ENCODE measurements at places on chromosomes 2 and 18. TPM values are rescaled to one million over a fixed set of nuclear protein-coding genes. Genes with fewer than 3 reads are reported as not detected.

ZNF892 gene
- total RNA-seq: 4.8 TPM

PTH2R gene
- total RNA-seq: 0.14 TPM

DNA sequence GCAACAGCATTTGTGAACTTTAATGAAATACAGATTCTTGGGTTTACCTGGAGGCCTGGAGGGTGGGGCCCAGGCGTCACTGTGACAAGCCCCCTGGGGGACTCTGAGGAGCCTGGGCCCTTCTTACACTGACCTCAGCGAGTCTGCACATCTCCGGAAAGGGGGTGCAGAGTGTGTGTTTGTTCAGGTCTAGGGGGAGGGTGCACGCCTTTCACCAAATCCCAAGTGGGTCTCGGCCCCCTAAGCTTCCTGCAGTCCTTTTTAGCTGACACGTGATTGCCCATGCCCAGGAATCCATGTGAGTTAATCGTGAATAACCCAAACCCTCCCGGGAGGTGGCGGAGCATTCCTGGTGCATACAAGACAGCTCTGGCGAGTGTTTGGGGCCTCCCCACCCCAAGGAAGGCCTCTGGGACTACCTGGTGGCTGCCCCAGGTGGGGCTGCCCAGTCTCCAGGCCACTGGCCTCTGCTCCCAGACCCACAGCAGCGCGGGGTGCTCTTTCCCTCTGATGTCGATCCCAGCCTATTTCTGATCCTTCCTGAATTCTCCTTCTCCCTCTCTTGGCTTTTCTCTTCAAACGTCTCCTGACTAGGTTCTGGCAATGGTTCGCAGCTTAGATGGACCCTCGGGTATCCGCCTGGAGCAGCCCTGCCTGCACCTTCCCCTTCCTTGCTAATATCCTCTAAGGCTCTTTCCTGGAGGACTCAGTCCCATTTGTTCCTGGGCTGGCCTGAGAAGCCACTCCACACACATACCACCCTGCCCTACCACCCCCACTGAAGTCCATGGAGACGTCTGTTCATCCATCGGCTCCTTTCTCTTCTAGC is 10.0 kb downstream of the NGEF start:
- H3K4me3 ChIP-seq: no peak overlapping the region
- H3K27me3 ChIP-seq: peaks cover 4% of the 10 kb centered on the region
- no peaks in the 10 kb centered on the region for H3K36me3 ChIP-seq
- no peaks in the 10 kb centered on the region for H3K4me1 ChIP-seq

DNA sequence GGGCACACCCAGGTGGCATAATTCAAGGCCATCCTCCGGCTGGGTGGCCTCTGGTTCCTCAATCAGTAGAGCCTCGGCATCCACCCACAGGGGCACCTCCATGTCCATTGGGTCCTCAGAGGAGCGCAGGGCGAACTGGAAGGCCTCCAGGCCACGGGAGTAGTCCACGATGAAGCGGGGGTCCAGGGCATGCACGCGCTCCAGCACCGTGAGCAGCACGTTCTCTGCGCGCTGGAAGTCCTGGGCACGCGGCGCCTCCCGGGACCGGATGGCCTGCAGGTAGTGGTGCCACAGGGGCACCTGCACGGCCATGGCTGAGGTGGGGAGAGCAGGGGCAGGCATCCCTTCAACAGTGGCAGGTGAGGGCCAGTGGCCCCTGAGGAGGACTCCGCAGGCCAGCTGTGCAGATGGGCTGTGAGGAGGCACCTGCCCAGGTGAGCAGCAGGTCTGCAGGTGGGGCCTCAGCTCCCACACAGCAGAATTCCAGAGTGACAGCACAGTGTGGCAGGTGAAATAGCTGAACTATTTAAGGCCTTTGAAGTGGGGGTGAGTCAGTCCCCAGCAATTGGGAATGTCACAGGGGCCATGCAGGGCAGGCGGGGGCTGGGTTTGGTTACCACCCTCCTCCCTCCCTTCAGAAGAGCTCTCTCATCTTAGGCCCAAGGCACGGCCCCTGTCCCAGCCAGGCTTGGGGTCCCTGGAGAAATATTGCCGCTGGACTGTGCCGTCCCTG is at the start of gene MAB21L4:
TSS of gene MAB21L4 (minus strand) at position 501 of the 733 bp plus-strand sequence. CDS start at position 342, 159 bp downstream.
- H3K4me1 ChIP-seq: peaks cover 1% of the 10 kb centered on the region
- H3K36me3 ChIP-seq: no peaks in the 10 kb centered on the region
- no peaks in the 10 kb centered on the region for H3K27me3 ChIP-seq
- DNase-seq: no peak
- no peak within 1 kb of the TSS for H3K27ac ChIP-seq
- no peak within 1 kb of the TSS for H3K4me3 ChIP-seq

MEP1B gene
- total RNA-seq: not detected

- no peak overlapping the region for H3K27ac ChIP-seq
- no peaks in the 10 kb centered on the region for H3K27me3 ChIP-seq
- peaks cover 38% of the 10 kb centered on the region for H3K4me1 ChIP-seq
Measured at GRCh38 chr2:171960570-171960969, 38.3 kb downstream of the HAT1 start.

TCF23 gene
- not detected for total RNA-seq

DNA sequence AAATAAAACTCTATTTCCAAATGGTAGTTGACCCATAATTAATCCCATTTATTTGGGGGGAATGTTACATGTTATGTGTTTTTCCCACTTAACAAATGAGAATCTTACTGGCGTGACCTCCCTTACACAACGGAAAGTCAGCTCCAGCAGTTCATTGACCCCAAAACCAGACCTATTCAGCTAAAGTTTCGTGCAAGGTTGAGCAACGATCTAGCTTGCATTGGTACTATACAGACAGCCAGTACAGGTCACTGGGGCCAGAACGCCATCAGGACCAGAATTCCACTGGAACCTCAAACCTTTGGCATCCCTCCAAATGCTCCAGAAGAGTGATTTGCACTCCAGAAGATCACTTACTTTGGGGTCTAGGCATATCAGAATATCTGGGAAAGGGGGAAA is 6.8 kb upstream of the CTAGE1 start:
- H3K27ac ChIP-seq: no peak overlapping the region
- DNase-seq: no peak
- no peaks in the 10 kb centered on the region for H3K27me3 ChIP-seq
- H3K4me3 ChIP-seq: no peak overlapping the region
- H3K36me3 ChIP-seq: no peaks in the 10 kb centered on the region

DNA sequence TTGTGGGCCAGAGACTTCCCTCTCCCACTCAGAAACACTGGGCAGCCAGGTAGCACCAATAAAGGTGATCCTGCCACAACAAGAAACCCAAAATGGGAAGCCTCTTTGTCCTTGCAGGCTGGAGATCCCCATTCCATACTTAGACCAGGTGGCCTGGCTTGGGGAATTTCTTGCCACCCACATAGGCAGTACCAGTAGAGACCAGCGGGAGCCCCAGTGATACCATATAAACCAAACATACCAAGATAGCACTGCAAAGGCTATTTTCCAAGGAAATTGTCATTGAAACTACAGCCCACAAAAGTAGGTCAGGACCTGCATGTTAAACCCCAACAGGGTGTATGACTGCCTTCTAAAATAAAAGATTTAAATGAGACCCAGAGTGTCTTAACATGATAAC is 171.6 kb downstream of the DIS3L2 start:
- H3K27me3 ChIP-seq: no peaks in the 10 kb centered on the region
- no peak for DNase-seq
- no peak overlapping the region for H3K4me3 ChIP-seq
- H3K4me1 ChIP-seq: no peaks in the 10 kb centered on the region
- H3K36me3 ChIP-seq: peaks cover 8% of the 10 kb centered on the region
- no peak overlapping the region for H3K27ac ChIP-seq

DNA sequence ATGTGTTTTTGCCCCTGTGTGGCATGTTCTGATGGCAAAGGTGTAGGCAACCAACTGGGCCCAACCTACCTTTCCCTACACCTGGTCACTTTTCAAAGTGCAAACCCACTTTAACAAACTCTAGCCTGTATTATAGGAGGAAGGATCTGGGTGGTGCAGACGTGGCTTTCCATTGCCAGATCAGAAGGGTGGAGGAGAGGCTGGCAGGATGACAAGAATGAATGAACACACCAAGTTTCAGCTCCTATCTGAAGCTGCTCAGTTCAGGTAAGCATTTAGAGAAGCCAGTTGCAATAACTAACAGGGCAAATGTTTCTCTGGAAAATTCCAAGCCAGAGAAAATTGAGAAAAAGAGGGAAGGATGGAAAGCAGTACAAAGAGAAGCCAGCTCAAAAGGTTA is 707 bp upstream of the SERPINB7 start:
- peaks cover 3% of the 10 kb centered on the region for H3K27me3 ChIP-seq
- H3K4me1 ChIP-seq: no peaks in the 10 kb centered on the region
- H3K36me3 ChIP-seq: no peaks in the 10 kb centered on the region
- no peak for DNase-seq
- H3K27ac ChIP-seq: no peak overlapping the region
- no peak overlapping the region for H3K4me3 ChIP-seq

- H3K4me3 ChIP-seq: no peak overlapping the region
- H3K27ac ChIP-seq: no peak overlapping the region
- DNase-seq: no peak
- no peaks in the 10 kb centered on the region for H3K4me1 ChIP-seq
- no peaks in the 10 kb centered on the region for H3K36me3 ChIP-seq
Measured at GRCh38 chr18:8034674-8035073, 467.6 kb downstream of the PTPRM start.

DNA sequence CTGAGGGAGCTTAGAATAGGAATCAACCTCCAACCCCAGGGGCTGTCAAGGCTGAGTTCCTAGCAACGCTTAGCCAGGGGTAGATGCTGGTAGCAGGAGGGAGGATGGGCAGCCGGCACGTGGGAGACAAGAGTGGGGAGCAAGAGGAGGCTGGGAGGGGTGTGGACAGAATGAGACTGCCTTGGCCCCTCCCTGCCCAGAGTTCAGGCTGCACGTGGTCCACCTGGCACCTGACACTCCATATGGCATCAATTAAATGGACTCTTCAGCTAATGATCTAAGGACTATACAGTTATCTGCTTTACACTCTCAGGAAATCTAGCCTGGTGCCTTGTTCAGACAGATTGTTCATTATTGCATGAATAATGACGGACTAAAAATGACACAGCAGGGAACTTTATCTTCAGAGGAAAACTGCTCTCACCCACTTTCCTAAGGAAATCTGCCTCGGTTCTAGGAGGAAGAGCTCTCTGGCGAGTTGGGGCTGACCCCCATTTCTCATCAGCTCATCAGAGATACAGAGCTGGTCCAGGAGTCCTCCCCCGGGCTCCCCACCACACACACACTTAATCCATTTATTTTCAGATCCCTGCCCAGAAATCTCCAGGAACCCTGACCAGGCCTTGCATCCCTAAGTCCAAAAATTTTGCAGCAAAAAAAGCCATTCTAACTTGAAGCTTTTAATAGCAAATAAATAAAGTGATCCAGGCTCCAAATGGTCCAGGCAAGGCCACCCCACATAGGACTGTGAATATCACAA is 102.1 kb upstream of the CDC42EP3 start:
- H3K27ac ChIP-seq: no peak overlapping the region
- no peak overlapping the region for H3K4me3 ChIP-seq
- H3K27me3 ChIP-seq: no peaks in the 10 kb centered on the region
- no peaks in the 10 kb centered on the region for H3K4me1 ChIP-seq

DNA sequence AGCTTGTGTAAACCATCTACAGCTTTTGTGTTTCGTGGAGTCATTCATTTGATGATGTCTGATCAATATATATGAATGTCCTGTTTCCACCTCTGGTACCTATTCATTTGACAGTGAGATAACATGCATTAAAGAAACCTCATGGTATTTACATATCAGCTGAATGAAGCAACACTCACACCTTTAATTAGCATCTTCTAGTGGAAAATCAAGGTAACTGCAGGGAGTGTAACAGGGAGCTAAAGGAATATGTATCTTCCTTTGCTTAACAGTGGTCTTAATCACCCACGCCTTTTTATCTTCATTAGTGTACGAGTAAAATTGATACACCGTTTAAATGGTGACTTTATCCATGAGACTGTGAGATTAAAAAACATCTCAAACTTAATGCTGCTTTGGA is 15.6 kb downstream of the SLC39A10 start:
- H3K27me3 ChIP-seq: no peaks in the 10 kb centered on the region
- no peak overlapping the region for H3K4me3 ChIP-seq
- no peak overlapping the region for H3K27ac ChIP-seq
- peaks cover 10% of the 10 kb centered on the region for H3K4me1 ChIP-seq
- no peak for DNase-seq

- no peak for DNase-seq
- peaks cover 25% of the 10 kb centered on the region for H3K4me1 ChIP-seq
- no peak overlapping the region for H3K4me3 ChIP-seq
- no peaks in the 10 kb centered on the region for H3K36me3 ChIP-seq
- H3K27ac ChIP-seq: no peak overlapping the region
- peaks cover 11% of the 10 kb centered on the region for H3K27me3 ChIP-seq
Measured at GRCh38 chr2:174719016-174719415, 45.3 kb downstream of the CHRNA1 start.

CCDC85A gene
- total RNA-seq: not detected

- no peak for DNase-seq
- H3K27me3 ChIP-seq: peaks cover 19% of the 10 kb centered on the region
- H3K4me3 ChIP-seq: no peak overlapping the region
- no peak overlapping the region for H3K27ac ChIP-seq
Measured at GRCh38 chr2:9152975-9153642, 53.5 kb upstream of the ASAP2 start.

- no peak overlapping the region for H3K27ac ChIP-seq
- DNase-seq: no peak
- H3K4me3 ChIP-seq: no peak overlapping the region
Measured at GRCh38 chr2:158677542-158677941, 117.6 kb upstream of the DAPL1 start.

- H3K4me1 ChIP-seq: no peaks in the 10 kb centered on the region
- no peak overlapping the region for H3K27ac ChIP-seq
Measured at GRCh38 chr2:215699700-215700538, 264.1 kb upstream of the FN1 start.

DNA sequence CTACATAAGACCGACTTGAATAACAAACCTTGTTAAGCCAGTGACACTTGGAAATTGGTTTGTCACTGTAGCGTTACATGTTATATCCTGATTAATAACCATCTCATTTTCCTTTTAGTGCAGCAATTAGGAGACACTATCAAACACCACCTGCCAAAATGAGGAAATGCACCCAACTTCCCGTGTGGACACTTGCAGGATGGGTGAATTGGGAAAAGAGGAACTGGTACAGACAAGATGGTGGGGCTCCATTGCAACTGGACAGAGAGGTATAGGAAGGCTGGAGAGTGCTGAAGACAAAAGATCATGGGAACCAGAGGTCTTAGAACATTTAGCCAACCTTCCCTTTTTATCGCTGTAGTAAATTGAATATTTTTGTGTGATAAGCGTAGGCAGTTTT is 816.3 kb upstream of the HS6ST1 start:
- no peak for DNase-seq
- H3K4me1 ChIP-seq: no peaks in the 10 kb centered on the region
- peaks cover 3% of the 10 kb centered on the region for H3K27me3 ChIP-seq
- H3K27ac ChIP-seq: no peak overlapping the region
- H3K4me3 ChIP-seq: no peak overlapping the region

DNA sequence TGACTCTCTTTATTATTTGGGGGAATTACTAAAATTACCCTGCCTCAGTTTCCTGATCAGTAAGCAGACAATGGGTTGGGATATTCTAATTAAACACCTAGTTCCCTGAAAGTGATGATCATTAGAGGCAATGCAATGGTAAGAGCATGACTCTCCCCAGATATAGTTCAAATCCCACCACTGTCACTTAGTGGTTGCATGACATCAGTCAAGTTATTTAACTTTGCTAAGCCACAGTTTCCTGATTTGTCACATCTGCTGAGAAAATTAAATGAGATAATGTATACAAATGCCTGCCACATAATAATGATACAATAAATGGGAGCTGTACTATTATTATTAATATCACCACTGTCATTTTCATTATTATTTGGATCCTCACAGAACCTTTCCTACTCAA is 29.9 kb downstream of the ZEB2 start:
- H3K27me3 ChIP-seq: peaks cover 1% of the 10 kb centered on the region
- H3K36me3 ChIP-seq: peaks cover 45% of the 10 kb centered on the region
- peaks cover 28% of the 10 kb centered on the region for H3K4me1 ChIP-seq

GRCh38 chr2:189164746-189165145 is 14.8 kb downstream of the COL5A2 start:
- no peaks in the 10 kb centered on the region for H3K36me3 ChIP-seq
- no peaks in the 10 kb centered on the region for H3K27me3 ChIP-seq
- H3K27ac ChIP-seq: no peak overlapping the region
- no peak overlapping the region for H3K4me3 ChIP-seq
- H3K4me1 ChIP-seq: no peaks in the 10 kb centered on the region
